ENCODE measurements at places on chromosomes 7 and 10.

DNA sequence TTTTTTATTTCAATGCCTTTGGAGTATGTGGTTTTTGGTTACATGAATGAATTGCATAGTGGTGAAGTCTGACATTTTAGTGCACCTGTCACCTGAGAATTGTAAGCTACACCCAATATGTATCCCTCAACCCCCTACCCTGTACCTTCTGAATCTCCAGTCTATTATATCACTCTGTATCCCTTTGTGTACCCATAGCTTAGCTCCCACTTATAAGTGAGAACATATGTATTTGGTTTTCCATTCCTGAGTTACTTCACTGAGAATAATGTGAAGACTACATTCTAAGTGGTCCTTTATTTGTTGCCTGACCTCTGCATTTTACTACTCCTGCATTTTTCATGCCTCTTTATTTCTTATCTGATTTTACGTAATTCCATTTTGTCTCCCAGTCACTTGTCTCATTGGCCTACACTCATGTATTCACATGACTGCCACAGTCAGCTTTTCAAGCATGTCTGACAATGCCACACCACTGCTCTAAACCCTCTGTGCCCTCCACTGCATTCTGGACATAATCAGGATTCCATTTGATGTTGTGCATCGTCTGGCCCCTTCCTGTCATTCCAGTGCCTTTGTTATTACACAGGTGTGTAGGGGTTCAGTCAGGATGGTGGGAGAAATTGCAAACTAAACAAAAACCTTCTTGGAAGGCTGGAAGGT is 1325.5 kb downstream of the XPNPEP1 start:
- H3K4me1 ChIP-seq = no peaks in the 10 kb centered on the region
- no peak overlapping the region for H3K4me3 ChIP-seq
- no peaks in the 10 kb centered on the region for H3K36me3 ChIP-seq

- peak overlapping the region; percentile 66 for H3K4me3 ChIP-seq
- H3K36me3 ChIP-seq = peaks cover 21% of the 10 kb centered on the region
- H3K4me1 ChIP-seq = peaks cover 68% of the 10 kb centered on the region
- no peak for DNase-seq
Observed at GRCh38 chr10:17229717-17229966, 1.6 kb downstream of the VIM start.

- no peak overlapping the region for H3K4me3 ChIP-seq
- no peaks in the 10 kb centered on the region for H3K36me3 ChIP-seq
- H3K27me3 ChIP-seq = no peaks in the 10 kb centered on the region
- no peak overlapping the region for H3K27ac ChIP-seq
Observed at GRCh38 chr7:32218154-32218467, 147.9 kb upstream of the PDE1C start.

DNA sequence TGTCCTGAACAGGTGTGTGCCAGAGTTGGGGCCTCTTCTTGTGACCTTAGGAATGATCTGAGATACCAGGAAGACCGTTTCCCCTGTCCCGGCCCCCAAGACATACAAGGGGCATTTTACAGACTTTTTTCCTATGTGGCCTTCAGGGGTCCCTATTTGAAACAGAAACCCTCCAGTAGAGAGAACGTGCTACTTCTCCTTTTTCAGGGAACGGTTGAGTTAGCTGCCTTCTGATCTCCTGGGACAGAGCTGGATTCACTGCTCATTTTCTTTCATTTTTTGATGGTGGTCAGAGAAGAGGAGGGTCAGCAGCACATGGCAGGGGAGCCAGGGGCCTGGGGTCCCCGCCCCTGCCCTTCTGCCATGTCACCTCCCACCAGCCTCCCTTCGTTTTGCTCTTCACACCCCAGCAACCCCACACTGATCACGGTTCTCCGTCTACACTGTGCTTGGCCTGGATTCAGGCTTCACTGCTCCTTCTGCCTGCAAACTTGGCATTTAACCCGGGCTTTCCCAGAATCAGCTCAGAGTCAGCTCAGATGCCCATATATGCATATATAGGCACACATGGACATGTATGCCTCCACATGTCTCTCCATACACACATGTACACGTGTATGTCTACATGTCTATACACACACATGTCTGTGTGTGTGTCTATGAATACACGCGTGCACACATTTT is 138.1 kb upstream of the BTBD16 start:
- H3K27ac ChIP-seq = no peak overlapping the region
- no peaks in the 10 kb centered on the region for H3K27me3 ChIP-seq
- no peak for DNase-seq
- peaks cover 38% of the 10 kb centered on the region for H3K4me1 ChIP-seq
- H3K4me3 ChIP-seq = no peak overlapping the region

DNA sequence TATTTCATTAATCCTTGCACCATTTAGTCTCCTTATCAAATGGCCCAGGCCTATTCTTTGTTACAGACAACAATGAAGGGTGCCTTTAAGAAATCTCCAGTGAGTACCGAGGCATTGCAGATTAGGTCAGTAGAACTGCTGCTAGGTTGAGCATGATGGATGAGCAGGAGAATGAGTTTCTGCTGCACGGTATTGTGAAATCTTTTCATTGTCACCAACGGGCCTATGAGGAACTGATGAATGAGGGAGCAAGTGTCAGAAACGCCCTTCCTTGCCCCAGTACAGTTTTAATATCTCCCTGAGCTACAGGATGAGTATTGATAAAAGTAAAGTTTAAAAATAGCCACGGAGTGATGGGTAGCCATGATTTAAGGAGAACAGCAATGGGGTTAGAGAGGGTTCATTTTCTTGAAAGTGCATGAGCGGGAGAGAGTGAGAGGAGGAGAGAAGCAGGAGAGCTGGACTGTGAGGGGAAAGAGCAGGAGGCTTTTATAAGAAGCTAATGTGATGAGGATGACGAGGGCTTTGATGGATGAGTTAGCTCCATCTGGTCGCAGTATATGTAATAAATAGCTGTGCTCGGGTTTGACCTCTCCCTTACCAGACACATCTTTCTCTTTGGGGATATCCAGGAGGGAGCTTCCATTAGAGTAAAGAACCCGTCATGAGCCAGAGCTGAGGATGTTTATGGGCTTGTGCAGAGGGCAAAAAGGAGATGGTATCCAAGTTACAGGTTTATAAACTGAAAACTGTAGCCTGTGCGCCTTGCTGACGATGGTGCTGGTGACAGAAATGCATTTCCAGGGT is 526.1 kb downstream of the LRMDA start:
- no peak overlapping the region for H3K27ac ChIP-seq
- no peaks in the 10 kb centered on the region for H3K36me3 ChIP-seq
- no peaks in the 10 kb centered on the region for H3K27me3 ChIP-seq
- peak; percentile 43 for DNase-seq

GRCh38 chr10:71547876-71548846 is 151.4 kb downstream of the CDH23 start:
- no peak overlapping the region for H3K27ac ChIP-seq
- DNase-seq = peak; percentile 91
- no peaks in the 10 kb centered on the region for H3K36me3 ChIP-seq
- H3K4me1 ChIP-seq = peaks cover 14% of the 10 kb centered on the region

DNA sequence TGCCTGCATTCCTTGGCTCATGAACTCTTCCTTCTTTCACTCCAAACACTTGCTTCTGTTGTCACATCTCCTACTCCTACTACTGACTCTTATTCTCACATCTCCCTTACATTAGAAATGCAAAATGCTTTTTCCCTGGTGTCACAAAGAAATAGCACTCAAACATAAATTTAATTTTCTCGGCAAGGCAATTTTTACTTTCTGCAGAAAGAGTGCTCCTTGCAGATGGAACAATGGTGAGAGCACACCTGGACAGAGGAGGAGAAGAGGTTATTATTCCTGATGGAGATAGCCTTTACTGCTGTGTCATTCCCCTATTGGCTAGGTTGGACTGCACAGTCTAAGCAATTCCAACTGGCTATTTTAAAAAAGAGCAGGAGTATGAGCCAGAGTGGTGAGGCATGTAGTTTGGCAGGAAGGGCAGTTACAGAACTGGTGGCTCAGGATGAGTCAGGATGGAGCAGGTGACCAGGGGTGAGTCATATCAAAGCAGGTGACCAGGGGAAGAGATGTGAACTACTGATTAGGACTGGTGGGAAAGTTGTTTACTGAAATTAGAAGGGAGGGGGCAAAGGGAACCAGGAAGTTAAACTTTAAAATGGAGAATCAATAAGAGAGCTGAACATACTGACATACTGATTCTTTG is 52.9 kb downstream of the CYP2C9 start:
- no peaks in the 10 kb centered on the region for H3K27me3 ChIP-seq
- H3K4me1 ChIP-seq = no peaks in the 10 kb centered on the region
- H3K27ac ChIP-seq = no peak overlapping the region
- H3K4me3 ChIP-seq = no peak overlapping the region
- no peaks in the 10 kb centered on the region for H3K36me3 ChIP-seq

DNA sequence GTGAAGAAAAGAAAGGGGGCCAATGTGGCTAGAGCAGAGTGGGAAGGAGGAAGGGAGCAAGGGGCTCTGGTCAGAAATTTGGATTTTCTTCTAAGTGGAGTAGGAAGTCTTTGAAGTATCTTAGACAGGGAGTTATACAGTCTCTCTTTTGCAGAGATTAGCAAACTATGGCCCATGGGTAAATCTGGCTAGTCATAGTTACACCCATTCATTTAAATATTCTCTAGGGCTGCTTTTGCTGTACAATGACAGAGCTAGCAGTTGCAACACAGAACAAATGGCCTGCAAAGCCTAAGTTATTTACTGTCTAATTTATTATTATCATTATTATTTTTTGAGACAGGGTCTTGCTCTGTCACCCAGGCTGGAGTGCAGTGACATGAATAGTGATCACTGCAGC is 10.5 kb upstream of the LAMB4 start:
- H3K4me3 ChIP-seq = no peak overlapping the region
- no peak for DNase-seq
- no peak overlapping the region for H3K27ac ChIP-seq
- H3K36me3 ChIP-seq = no peaks in the 10 kb centered on the region
- no peaks in the 10 kb centered on the region for H3K4me1 ChIP-seq

DNA sequence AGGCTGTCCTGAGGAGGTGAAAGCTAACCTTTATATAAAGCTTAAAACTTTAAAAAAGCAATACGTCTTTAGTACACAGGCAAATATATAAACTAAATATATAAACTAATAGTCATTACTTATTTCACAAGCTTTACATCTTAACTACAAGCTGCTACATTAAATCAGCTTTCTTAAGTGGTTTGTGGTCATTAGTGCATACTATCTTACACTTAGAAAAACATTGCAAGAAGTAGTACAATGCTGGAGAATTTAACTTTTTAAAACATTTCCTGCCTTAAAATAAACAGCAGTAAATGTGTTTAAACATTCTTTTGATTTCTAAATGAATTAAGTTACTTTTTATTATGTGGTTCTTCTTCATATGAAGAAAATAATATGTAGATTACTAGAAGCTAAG is 36.3 kb downstream of the MET start:
- H3K27me3 ChIP-seq = no peaks in the 10 kb centered on the region
- no peak overlapping the region for H3K27ac ChIP-seq
- DNase-seq = no peak

- H3K27me3 ChIP-seq = no peaks in the 10 kb centered on the region
- no peak for DNase-seq
- no peak overlapping the region for H3K27ac ChIP-seq
- H3K4me3 ChIP-seq = no peak overlapping the region
- no peaks in the 10 kb centered on the region for H3K4me1 ChIP-seq
- H3K36me3 ChIP-seq = no peaks in the 10 kb centered on the region
Observed at GRCh38 chr7:131753620-131754222, 197.3 kb upstream of the PODXL start.

GRCh38 chr10:100970914-100971811 is 1.9 kb downstream of the SEMA4G start:
- peak overlapping the region; percentile 53 for H3K27ac ChIP-seq
- DNase-seq = peak; percentile 51
- H3K4me3 ChIP-seq = peak overlapping the region; percentile 66
- H3K4me1 ChIP-seq = peaks cover 24% of the 10 kb centered on the region

GRCh38 chr7:145031162-145031561 is 195.3 kb upstream of the TPK1 start:
- H3K4me3 ChIP-seq = no peak overlapping the region
- no peaks in the 10 kb centered on the region for H3K4me1 ChIP-seq
- no peak for DNase-seq
- no peaks in the 10 kb centered on the region for H3K36me3 ChIP-seq

DNA sequence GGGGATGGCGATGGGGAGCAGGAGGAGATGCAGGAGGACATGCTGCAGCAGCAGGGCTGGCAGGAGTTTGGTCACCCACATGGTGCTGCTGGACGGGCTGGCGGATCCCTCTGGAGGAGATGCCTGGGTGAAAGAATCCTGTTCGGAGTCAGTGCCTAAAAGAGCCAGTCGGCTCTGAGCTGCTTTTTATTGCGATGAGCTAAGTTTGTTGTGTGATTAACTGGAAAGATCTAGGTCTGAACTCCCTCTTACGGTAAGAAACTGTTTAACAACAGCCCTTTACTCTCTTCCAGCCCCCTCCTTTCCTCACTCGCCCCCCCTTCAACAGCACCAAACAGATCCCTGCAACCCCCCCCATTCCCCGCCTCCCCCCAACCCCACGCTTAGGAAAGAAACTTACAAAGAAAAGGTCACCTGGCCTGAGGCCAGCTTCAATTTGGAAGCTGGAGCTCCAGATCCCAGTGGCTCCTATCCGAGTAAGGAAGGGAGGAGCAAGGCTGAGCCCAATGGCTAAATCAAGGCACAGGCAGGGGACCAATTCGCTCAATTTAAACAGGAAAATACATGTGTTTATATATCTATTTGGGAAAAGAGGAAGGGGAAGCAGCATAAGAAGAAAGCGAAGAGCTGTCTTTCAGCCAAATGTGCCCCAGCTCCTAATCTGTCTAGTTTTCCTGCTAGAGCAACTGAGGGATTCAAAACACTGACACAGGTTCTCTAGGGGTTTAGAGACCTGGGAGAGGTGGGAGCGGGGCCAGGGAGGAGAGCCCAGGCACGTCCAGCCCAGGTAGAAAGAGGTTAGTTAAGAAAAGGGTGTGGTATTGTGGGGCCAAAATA is at the start of gene HGF:
Gene HGF (minus strand): TSS at position 157 of the 837 bp plus-strand sequence. CDS start 76 bp downstream, at position 81.
- H3K27me3 ChIP-seq = no peaks in the 10 kb centered on the region
- H3K4me1 ChIP-seq = peaks cover 14% of the 10 kb centered on the region
- H3K4me3 ChIP-seq = peak within 1 kb of the TSS; percentile 38
- no peaks in the 10 kb centered on the region for H3K36me3 ChIP-seq
- DNase-seq = peak; percentile 37
- peak within 1 kb of the TSS; percentile 79 for H3K27ac ChIP-seq

DNA sequence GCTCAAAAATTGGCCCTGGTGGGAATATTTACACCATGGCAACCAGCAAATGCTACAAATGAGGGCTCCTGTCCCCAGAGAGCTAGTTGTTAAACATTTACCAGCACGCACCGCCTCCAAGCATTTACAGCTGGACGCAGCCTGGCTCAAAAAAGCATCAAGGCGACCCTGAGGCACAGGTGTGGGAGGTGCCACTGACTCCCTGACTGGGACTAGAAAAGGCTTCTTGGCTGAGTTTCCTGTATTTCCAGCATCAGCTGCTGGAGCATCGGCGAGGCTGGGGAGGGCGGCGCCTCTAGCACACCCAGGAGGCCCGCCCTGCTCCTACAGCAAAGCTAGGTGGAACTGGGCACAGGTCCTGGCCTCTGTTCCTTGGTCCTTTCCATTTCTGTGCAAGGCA is 43.5 kb upstream of the ZRANB1 start:
- peak; percentile 59 for DNase-seq
- H3K4me1 ChIP-seq = no peaks in the 10 kb centered on the region
- H3K27me3 ChIP-seq = peaks cover 4% of the 10 kb centered on the region
- H3K36me3 ChIP-seq = no peaks in the 10 kb centered on the region
- no peak overlapping the region for H3K27ac ChIP-seq

- H3K27ac ChIP-seq = peak overlapping the region; percentile 7
- no peaks in the 10 kb centered on the region for H3K36me3 ChIP-seq
Observed at GRCh38 chr7:93194386-93194785, 31.9 kb downstream of the HEPACAM2 start.

Data from stomach (tissue), 19 donors.